RWPE1 (cell line): ENCODE measurements at places on chromosomes 11 and 22.

- DNase-seq = peak; percentile 8
Observed at GRCh38 chr22:17120281-17120680, 879 bp downstream of the TMEM121B start.

- DNase-seq = no peak
Observed at GRCh38 chr22:23197836-23198235, 17.5 kb downstream of the BCR start.

DNA sequence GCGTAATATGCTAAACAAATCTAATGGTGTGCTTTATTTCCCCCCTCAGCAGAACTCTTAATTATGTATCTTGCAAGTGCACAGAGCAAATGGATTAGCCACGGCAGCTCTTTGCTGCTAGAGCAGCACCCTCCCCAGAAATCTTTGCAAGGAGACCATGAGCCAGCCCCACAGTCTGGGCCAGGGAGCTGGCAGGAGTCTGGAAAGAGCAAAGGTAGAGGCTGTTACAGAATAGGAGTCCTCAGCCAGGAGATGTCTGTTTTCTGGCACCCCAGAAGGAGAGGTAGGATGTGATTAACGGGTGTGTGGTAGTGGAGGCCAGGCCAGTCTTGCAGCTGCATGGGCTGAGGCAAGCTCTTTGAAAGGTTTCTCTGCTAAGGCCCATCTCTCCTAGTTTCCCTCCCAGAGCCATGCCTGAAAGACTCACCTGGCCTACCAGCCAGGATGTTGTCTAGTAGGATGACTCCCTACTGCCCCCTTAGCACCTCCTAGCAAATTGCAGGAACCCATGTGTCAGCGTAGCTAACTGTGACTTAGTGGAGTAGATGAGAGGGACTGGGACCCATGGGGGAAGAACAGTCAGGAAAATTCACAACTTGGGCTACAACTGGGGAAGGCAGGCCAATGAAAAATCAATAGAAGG lies 557.2 kb downstream of the BUD13 start:
- DNase-seq = no peak

DNA sequence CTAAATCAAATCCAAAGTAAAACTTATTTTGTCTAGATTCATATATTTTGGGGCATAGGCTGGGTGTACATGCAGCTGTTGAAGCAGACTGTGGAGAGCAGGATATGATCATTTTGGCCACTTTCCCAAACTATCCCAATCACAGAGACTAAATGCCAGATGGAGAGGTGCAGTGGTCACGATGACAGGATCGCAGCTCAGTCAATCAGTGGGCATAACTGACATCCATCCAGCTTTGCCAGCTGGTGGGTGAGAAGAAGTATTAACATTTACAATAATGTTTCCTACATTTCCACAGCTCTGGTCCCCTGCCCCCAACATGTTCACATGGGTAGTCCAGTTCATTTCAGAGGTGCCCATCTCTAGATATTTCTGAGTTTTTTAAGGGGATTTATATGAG lies 255.5 kb upstream of the SESN3 start:
- no peak for DNase-seq

DNA sequence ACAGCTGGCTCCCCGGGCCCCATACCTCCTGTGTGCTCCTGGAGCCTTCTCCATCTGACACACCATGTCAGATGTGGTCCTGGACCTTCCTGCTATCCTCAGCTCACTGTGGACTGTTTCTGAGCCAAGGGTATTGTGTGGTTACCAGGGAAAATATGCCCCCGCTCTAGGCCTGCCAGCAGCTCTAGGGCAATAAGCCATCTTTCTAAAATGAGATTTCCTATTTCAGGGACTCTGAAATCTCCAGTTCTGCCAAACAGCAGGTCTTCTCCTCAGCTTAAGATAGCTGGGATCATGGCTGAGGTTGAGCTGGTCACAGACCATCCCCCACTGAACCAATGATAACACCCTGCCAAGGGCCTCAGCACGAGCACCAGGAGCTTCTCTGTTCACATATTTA lies 227.6 kb downstream of the ST3GAL4 start:
- DNase-seq = no peak
